RPMI7951 (cell line): ENCODE measurements at places on chromosomes 12 and 14. TPM values are rescaled to one million over a fixed set of nuclear protein-coding genes. Genes with fewer than 3 reads are reported as not detected.

ZDHHC22 gene
- not detected in 2 replicates for total RNA-seq

GALC gene
- total RNA-seq, result 10.8 and 14.8 TPM in 2 replicates

KRT6C gene
- total RNA-seq, result not detected in 2 replicates

MBD6 gene
- total RNA-seq, result 1.7 and 2.1 TPM in 2 replicates

RBP5 gene
- total RNA-seq, result not detected in 2 replicates
